Panc1 (cell line): ENCODE measurements at places on chromosomes 1 and 21. TPM values are rescaled to one million over a fixed set of nuclear protein-coding genes. Genes with fewer than 3 reads are reported as not detected.

The LINGO4 gene
- total RNA-seq: not detected

The NASP gene
- 193 TPM for total RNA-seq

The DNMT3L gene
- not detected for total RNA-seq

The EPS8L3 gene
- total RNA-seq: not detected

The C1QC gene
- total RNA-seq: 0.64 TPM

The IL20 gene
- total RNA-seq: not detected

The CFHR5 gene
- not detected for total RNA-seq

The CD34 gene
- total RNA-seq: 0.15 TPM

The BRINP2 gene
- total RNA-seq: not detected

The DCLRE1B gene
- 8.6 TPM for total RNA-seq

The BSND gene
- not detected for total RNA-seq

The OR2L5 gene
- not detected for total RNA-seq

The ELAPOR1 gene
- 0.28 TPM for total RNA-seq

The TNN gene
- not detected for total RNA-seq

The SLAMF9 gene
- not detected for total RNA-seq

The S100A2 gene
- total RNA-seq: 6.2 TPM

The LRRC39 gene
- total RNA-seq: 0.26 TPM

The OLIG2 gene
- not detected for total RNA-seq

The NUDT4B gene
- total RNA-seq: 0.59 TPM

The TNFRSF25 gene
- total RNA-seq: 7.0 TPM

The PTPRC gene
- total RNA-seq: 1.4 TPM

The RGS13 gene
- not detected for total RNA-seq

The OXCT2 gene
- 1.9 TPM for total RNA-seq

The CASQ1 gene
- not detected for total RNA-seq

The AK5 gene
- total RNA-seq: 3.0 TPM

The S100A9 gene
- 0.44 TPM for total RNA-seq

The NBPF9 gene
- 30.3 TPM for total RNA-seq

The LRRC53 gene
- total RNA-seq: not detected

The HFM1 gene
- 0.39 TPM for total RNA-seq

The OR1C1 gene
- total RNA-seq: not detected

The TEX35 gene
- not detected for total RNA-seq

The KRTAP12-3 gene
- total RNA-seq: not detected

The CCDC27 gene
- total RNA-seq: not detected

The NT5C1A gene
- total RNA-seq: not detected

The SLFNL1 gene
- 0.10 TPM for total RNA-seq

The CYP4Z1 gene
- total RNA-seq: not detected
